ENCODE measurements at places on chromosomes 11 and 22.

DNA sequence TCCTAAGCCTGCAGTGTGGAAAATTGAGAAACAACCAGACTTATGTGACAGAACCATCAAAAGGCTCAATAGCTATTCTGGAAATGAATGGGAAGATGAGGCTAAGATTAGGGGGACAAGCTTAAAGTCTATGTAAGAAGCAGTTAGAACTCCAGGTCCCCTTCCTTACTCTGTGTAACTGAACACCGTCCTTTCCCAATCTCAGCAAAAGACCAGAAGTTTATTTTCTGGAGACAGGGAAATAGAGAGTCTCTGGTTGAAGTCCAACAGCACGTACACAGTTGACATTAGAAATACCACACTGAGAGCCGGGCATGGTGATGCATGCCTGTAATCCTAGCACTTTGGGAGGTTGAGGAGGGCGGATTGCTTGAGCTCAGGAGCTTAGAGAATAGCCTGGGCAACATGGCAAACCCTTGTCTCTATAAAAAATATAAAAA is 93.9 kb downstream of the CD44 start:
- no peak for DNase-seq

DNA sequence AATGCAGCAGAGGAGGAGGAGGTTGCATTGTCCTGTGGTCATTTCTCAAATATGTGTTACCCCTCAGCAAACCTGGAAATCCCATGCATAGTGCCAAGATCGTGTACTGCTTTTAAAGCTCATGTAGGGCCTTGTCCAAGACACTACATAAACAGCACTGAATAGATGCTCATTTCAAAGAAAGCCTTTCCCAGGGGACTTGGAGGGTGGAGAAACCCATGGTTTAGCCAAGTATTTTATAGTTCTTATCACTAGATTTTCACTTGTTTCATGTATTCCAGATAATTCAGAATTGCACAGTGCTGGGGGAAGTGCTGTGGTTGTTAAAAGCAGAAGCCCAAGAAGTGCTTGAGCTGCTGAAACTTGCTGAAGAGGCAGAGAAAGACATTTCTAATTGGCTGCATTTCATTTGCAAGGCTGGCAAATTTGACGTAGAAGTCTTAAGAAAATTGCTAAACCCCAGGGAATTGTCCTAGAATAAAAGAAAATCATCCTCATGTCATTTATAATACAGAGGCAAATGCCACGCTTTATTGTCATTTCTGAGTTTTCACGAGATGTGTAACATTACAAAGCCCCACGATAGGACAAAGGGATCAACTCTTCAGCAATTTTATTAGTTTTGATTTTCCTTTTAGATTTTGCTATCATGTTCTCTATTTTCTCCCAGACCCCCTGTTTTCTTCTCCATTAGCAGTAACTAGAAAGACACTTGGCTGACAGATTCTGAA is 20.1 kb downstream of the CSRP3 start:
- no peak for DNase-seq

DNA sequence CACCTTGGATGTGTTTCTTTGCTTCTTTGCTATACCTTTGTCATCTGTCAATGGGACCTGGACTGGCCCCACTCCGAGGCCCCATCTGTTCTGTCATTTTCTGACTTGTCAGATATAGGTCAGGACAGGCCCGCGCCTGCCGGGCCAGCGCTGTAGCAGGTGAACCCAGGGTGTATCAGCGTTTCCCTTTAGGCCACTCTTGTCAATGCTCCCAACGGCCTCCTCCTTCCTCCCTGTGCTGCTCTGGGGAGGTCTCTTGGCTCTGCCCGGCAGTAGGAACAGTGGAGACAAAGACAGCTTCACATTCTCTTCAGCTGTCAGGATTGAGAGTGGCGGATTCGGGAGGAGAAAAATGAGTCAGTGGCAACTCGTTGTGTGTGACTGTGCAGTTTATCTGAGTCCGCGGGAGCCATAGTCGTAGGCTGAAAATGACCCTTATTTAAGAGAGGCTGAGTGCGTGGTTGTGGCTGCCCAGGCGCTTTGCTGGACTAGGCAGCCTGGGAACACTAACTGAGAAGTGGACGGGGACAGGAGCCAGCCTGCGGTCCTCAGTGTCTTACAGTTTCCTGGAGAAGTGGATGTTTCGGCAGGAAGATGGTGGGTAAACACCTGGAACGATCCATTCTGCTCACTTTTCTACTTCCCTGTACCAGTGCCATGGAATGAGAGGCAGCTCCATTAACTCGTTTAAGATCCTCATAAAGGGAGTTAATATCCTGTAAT is 102.3 kb downstream of the PRR5L start:
- no peak for DNase-seq

- no peak for DNase-seq
Observed at GRCh38 chr22:48395201-48395600, 1432.5 kb downstream of the BRD1 start.

DNA sequence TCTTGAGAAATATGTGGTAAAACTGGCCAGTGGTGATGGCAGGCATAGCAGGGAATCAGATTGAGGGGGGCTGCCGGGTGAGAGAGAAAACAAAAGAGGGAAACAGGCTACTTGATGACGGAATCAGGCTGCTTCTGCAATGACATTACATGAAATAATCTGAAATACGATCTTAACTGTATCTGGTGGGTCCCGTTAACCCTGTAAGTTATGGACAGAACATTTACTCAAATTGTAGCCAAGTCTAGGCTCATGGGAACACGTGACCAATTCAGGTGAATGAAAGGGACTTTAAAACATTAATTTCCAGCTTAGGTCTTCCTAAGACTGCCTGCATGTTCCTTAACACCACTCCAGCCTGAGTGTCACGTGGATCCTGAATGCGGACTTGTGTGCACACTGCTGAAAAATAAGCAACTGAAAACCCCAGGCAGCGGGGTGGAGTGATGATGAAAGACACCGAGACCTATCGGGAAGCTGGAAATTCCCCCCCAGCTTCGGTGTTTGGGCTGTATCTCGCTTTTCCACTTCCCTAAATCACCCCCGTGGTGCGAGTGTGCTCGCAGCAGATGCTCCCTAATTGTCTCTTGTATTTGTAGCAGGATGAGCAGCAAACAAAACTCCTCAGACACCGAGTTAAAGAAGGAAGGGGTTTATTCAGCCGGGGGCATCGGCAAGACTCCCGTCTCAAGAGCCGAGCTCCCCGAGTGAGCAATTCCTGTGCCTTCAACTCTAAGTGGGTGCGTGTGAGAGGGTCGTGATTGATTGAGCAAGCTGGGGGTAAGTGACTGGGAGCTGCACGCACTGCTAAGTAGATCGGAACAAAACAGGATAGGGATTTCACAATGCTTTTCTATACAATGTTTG is 145.0 kb upstream of the GRK3 start:
- no peak for DNase-seq

DNA sequence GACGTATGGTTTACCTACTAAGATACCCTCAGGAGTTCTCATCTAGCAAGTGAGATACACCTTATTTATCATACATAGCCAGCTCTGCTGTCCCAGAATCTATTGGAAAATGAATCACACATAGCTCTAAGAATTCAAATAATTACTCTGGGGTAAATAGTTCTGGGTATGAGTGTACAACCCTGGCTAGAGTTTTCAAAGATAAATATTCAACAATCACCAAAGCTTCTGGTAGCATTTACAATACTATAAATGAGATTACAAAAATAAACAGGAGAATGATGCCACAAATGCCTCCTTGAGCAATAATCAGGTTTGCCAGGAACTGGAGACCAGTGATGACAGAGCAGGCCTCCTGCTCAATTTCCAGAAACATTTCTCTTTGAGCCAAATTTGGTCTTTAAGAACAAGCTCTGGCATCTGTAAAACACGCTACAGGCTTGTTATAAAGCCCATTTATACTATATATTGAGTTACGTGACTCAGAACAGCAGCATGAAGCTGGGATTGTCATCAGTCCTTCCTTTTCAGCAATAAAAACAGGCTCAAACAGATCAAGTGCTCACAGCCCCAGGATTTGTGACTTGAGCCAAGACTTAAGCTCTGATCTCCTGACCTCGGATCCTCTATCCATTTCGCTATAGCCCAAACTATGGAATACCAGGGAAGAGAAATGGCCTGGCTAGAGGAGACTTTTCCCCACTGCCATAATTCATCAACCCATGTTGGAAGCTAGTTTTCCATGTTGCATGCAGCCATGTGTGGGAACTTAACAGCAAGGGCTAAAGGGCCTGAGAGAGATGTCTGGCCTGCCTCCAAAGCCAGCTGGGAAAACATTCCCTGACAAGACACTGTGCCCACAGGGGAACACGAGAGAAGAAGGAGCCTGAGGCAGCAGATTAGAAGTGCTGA is 19.7 kb downstream of the RAB30 start:
- no peak for DNase-seq

GRCh38 chr11:119624102-119624615 is 104.8 kb downstream of the NECTIN1 start:
- peak; percentile 75 for DNase-seq

DNA sequence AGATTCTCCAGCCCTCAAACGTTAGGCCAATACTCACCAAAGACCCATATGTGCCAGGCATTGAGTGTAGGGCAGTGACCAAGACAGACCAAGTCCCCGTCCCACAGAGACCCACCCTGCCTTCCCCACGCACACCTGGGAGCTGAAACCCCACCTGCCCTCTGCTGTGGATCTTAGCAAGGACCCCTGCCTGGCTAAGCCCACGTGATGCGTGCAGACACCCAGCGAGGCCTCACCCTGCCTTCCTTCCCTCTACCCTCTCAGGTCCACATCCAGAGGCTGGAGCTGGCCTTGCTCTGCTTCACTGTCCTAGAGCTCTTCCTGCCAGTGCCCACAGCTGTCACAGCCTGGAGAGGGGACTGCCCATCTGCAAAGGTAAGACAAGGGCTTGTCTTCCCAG is 10.2 kb downstream of the MS4A10 start:
- no peak for DNase-seq

DNA sequence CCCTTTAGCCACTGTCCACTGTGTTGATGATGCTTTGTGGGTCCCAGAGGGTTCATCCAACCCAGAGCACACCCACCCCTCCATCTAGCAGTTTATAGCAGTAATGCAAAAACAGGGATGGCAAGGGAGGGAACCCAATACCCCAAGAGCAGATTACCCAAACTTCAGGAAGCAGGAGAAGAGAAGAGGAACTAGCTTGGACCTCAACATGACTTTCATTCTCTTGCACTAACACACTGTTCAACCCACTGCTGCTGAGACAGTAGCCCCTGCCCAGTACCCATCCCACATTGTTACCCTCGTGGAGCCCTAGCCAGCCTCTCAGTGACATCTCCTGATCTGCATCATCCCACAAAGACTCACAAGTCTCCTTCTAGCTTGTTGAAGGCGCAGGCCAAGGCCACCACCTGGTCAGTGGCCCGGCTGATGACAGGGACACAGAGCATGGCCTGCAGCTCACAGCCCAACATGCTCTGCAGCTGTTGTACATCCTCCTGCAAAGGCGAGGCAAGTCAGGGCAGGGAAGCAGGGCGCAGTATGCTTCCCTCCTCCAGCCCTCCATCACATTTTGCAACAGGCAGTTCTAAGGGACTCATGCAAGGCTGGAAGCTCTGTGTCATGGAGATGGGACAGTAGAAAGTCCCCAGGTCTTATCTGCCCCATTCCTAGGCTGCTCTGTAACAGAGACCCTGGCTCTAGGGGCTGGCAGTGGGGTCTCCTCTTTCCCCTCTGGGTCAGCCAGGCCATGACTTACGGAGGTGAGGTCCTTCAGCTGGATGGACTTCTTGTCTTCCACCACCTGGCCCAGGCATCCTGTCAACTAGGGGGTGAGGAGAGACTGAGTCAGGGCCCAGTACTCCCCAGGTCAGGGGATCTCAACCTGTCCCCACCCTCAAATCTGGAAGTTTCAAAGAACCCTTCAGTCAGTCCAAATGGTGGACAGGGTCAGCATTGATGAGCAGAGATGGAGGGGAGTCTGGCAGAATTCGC is 85.5 kb downstream of the PDE2A start:
- no peak for DNase-seq

DNA sequence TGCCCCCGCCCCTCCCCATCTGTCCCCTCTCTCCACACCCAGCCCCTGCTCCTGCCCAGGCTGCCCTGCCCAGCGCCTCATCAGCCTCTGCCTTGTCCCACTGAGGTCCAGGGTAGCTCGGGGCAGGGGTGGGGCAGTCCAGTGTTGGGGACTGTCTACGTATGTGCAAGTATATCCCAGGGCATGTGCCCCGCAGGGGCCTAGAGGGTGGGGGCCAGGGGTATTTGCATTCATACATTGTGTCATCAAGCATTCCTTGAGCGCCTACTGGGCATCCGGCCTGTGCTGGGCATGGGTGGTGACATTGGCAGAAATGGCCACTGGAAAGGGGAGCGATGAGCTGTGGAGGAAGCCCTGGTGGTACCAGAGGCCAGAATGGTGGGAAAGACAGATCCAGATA is 17.6 kb upstream of the TAB1 start:
- no peak for DNase-seq

- no peak for DNase-seq
Observed at GRCh38 chr11:12456651-12457579, 79.5 kb downstream of the PARVA start.

GRCh38 chr11:116505298-116506262 is 267.2 kb downstream of the BUD13 start:
- peak; percentile 22 for DNase-seq

DNA sequence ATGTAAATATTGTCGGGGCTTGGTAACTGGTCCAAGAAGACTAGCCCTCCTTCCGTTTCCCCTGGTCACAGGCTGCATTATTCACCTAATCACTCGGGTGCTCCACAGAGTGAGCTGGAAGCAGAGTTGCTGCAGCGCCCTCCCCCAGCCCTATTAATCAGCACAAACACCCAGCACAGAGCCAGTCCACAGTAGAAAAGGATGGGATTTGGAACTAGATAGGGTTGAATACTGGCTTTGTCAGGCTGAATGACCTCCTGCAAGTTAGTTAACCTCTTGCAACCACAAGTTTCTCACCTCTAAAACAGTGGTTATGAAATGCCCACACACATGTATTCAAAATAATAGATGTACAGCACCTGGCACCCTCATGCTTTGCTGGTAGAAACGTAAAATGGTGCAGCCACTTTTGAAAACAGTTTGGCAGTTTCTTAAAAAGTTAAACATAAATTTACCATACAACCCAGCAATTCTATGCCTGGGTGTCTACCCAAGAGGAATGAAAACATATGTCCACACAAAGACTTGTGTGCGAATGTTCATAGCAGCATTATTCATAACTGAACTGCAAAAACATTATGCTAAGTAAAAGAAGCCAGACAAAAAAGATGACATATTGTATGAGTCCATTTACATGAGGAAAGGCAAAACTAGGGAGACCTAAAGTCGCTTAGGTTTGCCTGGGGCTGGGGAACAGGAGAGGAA is 31.7 kb upstream of the APLP2 start:
- DNase-seq: no peak

GRCh38 chr22:27534720-27535125 is 266.8 kb downstream of the MN1 start:
- no peak for DNase-seq

GRCh38 chr11:61621917-61622585 is 41.2 kb upstream of the SYT7 start:
- no peak for DNase-seq

Data from ecto neural progenitor cell (in vitro differentiated cells).